ENCODE measurements at places on chromosomes 16 and 17. TPM values are rescaled to one million over a fixed set of nuclear protein-coding genes. Genes with fewer than 3 reads are reported as not detected.

DNA sequence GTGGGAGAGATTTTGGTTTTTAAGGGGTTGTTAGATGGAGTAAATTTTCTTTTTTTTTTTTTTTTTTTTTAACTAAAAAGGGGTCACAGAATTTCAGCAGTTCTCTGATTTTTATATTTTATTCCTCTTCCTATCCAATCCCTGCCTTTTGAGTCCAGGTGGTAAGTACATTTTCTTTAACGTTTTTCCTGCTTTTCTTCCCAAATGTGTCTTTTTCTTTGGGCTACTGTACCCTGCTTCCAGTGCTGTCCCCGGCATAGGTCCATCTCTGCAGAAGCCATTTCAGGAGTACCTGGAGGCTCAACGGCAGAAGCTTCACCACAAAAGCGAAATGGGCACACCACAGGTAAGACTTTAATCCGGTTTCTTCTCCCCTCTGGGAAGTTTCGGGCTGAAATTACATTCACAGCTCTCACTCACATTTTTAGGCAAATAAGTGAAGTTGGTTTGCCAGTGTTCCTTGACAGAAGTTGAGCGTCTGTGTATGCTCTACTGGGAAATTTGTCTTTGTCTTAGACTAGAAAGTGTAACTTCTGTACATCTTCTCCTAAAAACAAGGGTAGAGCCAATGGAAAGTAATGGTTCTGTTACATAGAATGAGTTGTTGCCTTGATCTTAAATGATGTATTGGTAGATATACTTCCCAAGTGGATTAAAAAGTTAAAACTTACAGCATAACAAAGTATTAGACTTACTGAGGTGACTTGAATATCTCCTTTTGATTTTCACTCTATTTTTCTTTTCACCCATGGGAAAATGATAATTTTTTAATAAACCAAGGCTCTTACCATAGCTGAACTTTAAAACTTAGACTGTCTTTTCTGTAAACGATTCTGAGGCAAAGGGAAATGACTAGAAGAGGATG is 54.5 kb downstream of the TUBD1 start:
- H3K27me3 ChIP-seq, result peaks cover 26% of the 10 kb centered on the region
- H3K4me3 ChIP-seq, result peak overlapping the region; percentile 98
- peak overlapping the region; percentile 100 for H3K27ac ChIP-seq
- H3K4me1 ChIP-seq, result peaks cover 50% of the 10 kb centered on the region
- peak; percentile 47 for DNase-seq

- peak overlapping the region; percentile 87 for H3K4me3 ChIP-seq
- peak overlapping the region; percentile 94 for H3K27ac ChIP-seq
- peak; percentile 67 for DNase-seq
- H3K36me3 ChIP-seq, result peaks cover 4% of the 10 kb centered on the region
- no peaks in the 10 kb centered on the region for H3K27me3 ChIP-seq
- peaks cover 12% of the 10 kb centered on the region for H3K4me1 ChIP-seq
Observed at GRCh38 chr16:87317750-87318644, 805 bp upstream of the C16orf95 start.

DNA sequence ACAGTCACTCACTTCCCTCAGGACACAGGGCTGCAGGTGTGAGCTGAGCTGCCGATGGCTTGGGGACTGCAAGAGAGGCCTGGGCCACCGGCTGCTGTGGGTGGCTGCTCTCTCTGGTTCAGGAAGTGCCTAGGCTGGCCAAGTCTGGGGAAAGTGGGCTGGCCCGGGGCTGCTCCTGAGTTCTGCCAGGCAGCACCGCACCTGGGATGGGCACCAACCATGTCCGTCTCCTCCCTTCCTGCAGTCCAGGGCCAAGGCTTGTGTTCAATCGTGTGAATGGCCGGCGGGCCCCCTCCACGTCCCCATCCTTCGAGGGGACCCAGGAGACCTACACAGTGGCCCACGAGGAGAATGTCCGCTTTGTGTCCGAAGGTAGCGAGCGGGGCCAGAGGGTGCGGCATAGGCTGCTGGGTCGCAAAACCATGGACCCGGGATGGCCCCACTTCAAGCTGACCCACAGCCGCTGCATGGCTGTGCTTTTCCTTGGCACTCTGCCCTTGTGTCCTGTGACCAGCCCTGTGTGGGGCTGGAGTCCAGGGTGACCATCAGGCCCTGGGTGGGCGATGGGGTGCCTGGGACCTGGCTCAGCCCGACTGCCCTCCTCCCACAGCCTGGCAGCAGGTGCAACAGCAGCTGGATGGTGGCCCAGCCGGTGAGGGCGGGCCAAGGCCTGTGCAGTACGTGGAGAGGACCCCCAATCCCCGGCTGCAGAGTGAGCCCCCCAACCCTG is 1.8 kb upstream of the WDR90 start:
- peaks cover 1% of the 10 kb centered on the region for H3K36me3 ChIP-seq
- no peak for DNase-seq
- no peaks in the 10 kb centered on the region for H3K27me3 ChIP-seq
- peaks cover 22% of the 10 kb centered on the region for H3K4me1 ChIP-seq
- H3K4me3 ChIP-seq, result no peak overlapping the region

- no peak overlapping the region for H3K4me3 ChIP-seq
- H3K27me3 ChIP-seq, result no peaks in the 10 kb centered on the region
Observed at GRCh38 chr17:39939588-39940419, 12.3 kb downstream of the LRRC3C start.

GRCh38 chr16:86050591-86051367 is 151.8 kb downstream of the IRF8 start:
- no peak overlapping the region for H3K27ac ChIP-seq
- H3K27me3 ChIP-seq, result peaks cover 22% of the 10 kb centered on the region
- H3K4me1 ChIP-seq, result peaks cover 3% of the 10 kb centered on the region
- no peaks in the 10 kb centered on the region for H3K36me3 ChIP-seq
- DNase-seq, result no peak

GRCh38 chr16:23509782-23510163 is 521 bp downstream of the GGA2 start:
- peak; percentile 33 for DNase-seq
- H3K4me3 ChIP-seq, result peak overlapping the region; percentile 84
- peaks cover 58% of the 10 kb centered on the region for H3K4me1 ChIP-seq
- peaks cover 14% of the 10 kb centered on the region for H3K36me3 ChIP-seq

The CD7 gene
- 570 TPM for total RNA-seq

GRCh38 chr17:9258115-9259015 is 237.1 kb downstream of the NTN1 start:
- H3K36me3 ChIP-seq, result peaks cover under 1% of the 10 kb centered on the region
- H3K4me3 ChIP-seq, result no peak overlapping the region
- H3K4me1 ChIP-seq, result peaks cover 11% of the 10 kb centered on the region
- H3K27me3 ChIP-seq, result no peaks in the 10 kb centered on the region

DNA sequence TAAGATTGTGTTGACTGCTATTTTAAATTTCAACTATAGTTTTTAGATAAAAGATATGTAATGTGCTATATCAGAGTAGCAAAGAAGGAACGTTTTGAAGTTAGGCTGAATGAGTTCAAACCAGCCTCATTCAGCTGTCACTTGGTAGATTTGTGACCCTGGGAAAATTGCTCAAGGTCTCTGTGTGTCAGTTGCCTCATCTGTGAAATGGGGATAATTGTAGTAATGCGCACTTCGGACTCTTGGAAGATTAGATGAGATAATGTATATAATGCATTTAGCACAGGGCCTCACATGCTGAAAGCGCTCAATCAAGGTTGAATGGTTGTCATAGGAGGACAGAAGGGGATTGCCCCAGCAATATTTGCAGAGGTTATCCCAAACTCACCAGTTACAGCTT is 4.7 kb downstream of the BMERB1 start:
- no peak for DNase-seq
- peaks cover 15% of the 10 kb centered on the region for H3K27me3 ChIP-seq
- peaks cover 13% of the 10 kb centered on the region for H3K4me1 ChIP-seq
- no peak overlapping the region for H3K4me3 ChIP-seq
- H3K27ac ChIP-seq, result no peak overlapping the region

DNA sequence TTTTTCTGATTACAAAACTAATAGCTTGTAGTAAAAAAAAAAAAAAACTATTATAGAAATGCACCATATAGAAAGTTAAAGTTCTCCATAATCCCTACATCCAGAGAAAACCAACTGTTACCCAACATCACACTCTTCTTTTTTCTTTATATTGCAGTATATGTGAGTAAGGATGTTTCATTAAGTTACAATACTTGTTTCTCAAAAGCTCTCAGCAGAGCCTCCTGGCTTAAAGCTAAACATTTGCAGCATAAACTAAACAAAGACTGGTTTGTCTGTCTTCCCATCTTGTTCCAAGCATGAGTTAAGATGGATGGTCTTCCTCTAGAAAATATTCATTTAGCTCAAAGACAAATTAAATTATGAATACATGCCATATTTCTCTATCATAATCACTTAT is 25.2 kb downstream of the GRB2 start:
- H3K4me3 ChIP-seq, result no peak overlapping the region
- H3K36me3 ChIP-seq, result peaks cover 7% of the 10 kb centered on the region
- H3K4me1 ChIP-seq, result peaks cover 36% of the 10 kb centered on the region
- no peak overlapping the region for H3K27ac ChIP-seq
- H3K27me3 ChIP-seq, result no peaks in the 10 kb centered on the region

The SLC12A3 gene
- not detected for total RNA-seq

GRCh38 chr17:20926532-20926931 is 116.3 kb downstream of the USP22 start:
- H3K4me1 ChIP-seq, result no peaks in the 10 kb centered on the region

The STX1B gene
- total RNA-seq, result 0.92 TPM

The PARD6A gene
- total RNA-seq, result 11.5 TPM

GRCh38 chr16:88466175-88466862 is 13.2 kb downstream of the ZFPM1 start:
- no peak overlapping the region for H3K4me3 ChIP-seq
- peaks cover 79% of the 10 kb centered on the region for H3K4me1 ChIP-seq
- DNase-seq, result peak; percentile 26
- no peaks in the 10 kb centered on the region for H3K36me3 ChIP-seq

The CD68 gene
- total RNA-seq, result 31.5 TPM

The TNS4 gene
- total RNA-seq, result 15.2 TPM

- H3K27me3 ChIP-seq, result peaks cover 71% of the 10 kb centered on the region
- H3K4me1 ChIP-seq, result peaks cover 11% of the 10 kb centered on the region
- no peaks in the 10 kb centered on the region for H3K36me3 ChIP-seq
Observed at GRCh38 chr17:48629411-48629759, 3.2 kb upstream of the HOXB9 start.

DNA sequence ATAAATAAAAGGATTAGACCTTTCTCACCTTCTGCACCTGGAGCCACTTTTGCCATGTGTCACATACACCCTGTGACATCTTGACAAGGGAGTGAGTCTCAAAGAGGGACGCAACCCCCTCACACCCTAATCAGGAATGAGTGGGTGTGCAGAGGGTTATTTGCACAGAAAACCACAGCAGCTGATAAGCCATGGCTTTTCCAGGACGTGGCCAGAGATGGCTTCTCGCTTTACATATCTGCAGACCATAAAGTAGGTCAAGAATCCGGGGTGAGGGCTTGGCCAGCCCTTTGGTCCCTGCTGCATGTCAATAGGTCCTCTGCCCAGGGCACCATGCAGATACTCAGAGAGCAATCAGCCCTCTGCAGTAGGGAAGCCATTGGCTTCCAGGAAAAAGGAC is 2.4 kb upstream of the CD300LF start:
- H3K36me3 ChIP-seq, result no peaks in the 10 kb centered on the region
- DNase-seq, result no peak
- H3K4me3 ChIP-seq, result no peak overlapping the region
- no peak overlapping the region for H3K27ac ChIP-seq
- H3K27me3 ChIP-seq, result peaks cover 8% of the 10 kb centered on the region
- H3K4me1 ChIP-seq, result peaks cover 5% of the 10 kb centered on the region

- DNase-seq, result no peak
- no peaks in the 10 kb centered on the region for H3K4me1 ChIP-seq
- no peak overlapping the region for H3K4me3 ChIP-seq
- H3K36me3 ChIP-seq, result no peaks in the 10 kb centered on the region
- no peak overlapping the region for H3K27ac ChIP-seq
Observed at GRCh38 chr16:55255733-55256282, 68.2 kb upstream of the IRX6 start.

The OR3A2 gene
- 2.7 TPM for total RNA-seq

- peaks cover 40% of the 10 kb centered on the region for H3K4me1 ChIP-seq
- no peak overlapping the region for H3K27ac ChIP-seq
- H3K27me3 ChIP-seq, result no peaks in the 10 kb centered on the region
- H3K36me3 ChIP-seq, result peaks cover 11% of the 10 kb centered on the region
- no peak for DNase-seq
- peak overlapping the region; percentile 74 for H3K4me3 ChIP-seq
Observed at GRCh38 chr17:39195568-39196160, 1.8 kb downstream of the CACNB1 start.

Data from activated CD4-positive, alpha-beta memory T cell treated with anti-CD3 and anti-CD28 coated beads for 36 hours (primary cell).